Stimulated activated CD4-positive, alpha-beta T cell treated with anti-CD3 and anti-CD28 coated beads, Interleukin-1b, Interleukin-23, amount 100 ng/mL, for 24 hours (primary cell): ENCODE measurements at places on chromosomes 5 and 9.

GRCh38 chr5:154309371-154309745, 118.8 kb downstream of the GALNT10 start:
- DNase-seq: no peak

DNA sequence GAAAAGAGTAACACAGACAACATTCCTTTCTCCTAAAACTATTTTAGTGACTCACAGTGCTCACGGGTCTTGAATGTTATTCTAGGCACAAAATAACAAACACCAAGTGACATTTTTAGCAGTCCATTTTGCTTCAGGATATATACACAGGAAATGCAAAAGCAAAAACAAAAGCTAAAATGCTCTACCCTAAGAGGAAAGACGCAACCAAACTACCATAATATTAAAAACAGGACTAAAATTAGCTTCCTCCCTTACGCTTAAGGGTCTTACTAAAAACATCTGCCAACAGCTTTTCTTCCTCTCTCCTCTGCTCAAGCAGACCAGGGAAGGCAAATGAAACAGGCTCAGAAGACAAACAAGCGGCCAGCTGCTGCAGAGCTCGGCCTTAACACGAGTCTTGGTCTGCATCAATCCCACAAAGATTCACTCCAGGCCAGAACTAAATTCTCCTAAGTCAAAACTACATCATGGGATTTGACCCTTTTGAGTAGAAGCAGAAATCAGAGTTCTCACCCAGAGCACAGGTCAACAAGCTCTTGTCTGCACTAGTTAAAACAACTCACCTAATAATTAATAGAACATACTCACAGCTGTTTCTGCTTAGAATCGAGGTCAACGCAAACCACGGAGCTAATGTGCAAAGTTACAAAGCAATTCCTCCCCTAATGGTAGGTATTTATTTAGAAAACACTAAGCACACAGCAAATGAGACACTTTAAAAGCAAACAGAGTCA, 62.3 kb downstream of the RAPGEF1 start:
- DNase-seq: no peak

GRCh38 chr5:134466241-134467069, 54.8 kb upstream of the CDKN2AIPNL start:
- DNase-seq: peak; percentile 7

DNA sequence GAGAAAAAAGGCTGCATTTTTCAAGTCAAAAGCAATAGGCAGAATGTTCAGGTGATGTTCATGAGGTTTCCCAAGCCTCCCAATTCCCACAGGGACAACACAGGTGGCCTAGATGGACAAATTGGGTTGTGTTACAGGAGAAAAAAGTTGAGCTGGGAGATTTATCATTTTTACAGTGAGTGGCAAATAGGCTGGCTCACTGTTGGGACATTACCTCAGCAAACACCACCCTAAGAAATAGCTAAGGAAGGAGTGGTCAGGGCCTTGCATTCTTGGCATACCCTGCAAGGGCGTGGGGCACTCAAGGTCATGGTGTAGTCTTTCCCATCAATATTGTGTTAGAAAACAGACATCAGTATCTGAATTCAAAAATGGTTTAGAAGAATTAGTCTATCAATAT, 23.3 kb upstream of the CPLANE1 start:
- no peak for DNase-seq

DNA sequence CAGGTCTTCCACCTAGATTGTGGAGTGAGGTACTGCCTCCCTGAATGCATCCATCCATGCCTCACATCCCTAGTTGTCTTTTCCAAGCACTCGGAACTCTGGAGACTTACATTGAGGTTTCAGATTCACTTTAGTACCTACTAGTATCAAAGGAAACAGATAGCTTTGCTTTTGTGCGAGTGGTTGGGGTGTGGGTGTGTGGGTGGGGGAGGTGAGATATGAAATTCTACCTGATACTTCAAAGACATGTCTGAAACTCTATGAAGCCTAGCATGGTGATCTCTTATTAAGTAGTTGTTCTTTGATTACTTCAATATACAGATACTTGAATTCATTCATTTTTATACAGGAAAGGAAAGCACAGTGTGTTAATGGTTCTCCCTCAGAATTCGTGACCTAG, 64.4 kb downstream of the MCCC2 start:
- DNase-seq: peak; percentile 5

DNA sequence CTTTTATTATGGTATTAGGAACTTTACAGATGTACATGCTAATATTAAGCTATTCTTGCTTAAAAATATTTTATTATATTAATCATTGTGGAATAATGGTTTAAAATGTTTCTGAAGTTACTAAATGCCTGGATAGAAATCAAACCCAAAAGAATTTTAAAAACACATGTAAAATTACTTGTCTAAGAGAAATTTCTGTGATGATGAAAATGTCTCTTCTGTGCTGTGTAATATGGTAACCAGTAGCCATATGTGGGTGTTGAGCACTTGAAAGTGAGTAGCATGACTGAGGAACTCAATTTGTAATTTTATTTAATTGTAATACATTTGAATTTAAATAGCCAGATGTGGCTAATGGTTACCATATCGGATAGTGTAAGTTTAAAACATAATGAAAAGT, 66.7 kb upstream of the HSPB3 start:
- no peak for DNase-seq

GRCh38 chr9:121720311-121721057, 69.0 kb downstream of the DAB2IP start:
- DNase-seq: no peak

DNA sequence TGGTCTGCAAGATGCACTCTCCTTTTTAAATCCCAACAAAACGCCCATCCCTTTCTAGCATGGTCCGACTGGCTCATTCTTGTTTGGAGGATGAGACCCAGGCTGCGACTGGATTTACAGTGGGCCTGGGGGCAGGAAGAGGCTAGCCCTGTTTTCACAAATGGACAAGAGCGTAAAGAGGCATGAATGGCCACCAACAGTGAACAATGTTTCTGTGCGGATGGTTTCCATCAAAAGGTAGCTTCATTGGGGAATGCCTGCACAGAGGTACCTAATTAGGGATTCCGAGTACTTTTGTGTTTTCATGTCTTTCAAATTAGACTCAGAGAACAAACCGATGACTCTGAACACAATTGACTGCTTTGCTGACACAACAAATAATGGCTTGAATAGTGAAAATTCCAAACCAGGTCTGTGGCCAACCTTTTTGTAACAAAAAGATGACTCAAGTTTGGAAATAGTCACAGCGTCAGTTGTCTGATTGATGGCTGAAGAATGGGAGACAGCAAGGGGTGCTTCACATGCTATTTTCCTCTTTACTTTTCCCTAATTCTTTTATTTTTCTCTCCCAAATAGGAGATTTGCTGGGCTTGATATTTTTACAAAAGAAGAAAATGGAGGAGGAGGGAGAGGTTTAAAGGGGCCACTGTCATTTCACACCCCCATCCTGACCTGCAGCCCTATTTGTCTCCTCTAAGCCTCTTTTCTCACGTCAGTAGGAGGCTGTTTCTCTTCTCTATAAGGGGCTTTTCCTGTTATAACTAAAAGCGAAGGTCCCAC, 208.1 kb upstream of the S1PR3 start:
- DNase-seq: no peak

DNA sequence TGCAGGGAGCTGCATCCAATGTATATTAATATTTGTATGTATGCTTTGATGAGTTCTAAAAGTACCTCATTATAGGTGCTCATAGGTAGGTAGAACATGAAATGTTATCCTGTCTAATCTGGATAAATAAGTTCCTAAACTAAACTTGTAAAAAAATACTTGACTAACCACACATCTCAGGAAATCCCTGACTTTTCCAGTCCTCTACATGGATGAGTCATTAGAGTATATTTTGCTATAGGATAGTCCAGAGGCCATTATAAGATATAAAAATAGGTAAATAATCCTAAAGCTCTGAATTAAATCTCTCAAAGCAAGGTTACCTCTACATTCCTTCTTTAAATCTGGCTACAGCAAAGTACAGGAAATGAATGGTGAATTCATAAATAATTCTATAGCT, 404.3 kb downstream of the RAB3C start:
- no peak for DNase-seq

- no peak for DNase-seq
These were observed 3.2 kb upstream of the SMAD5 start for GRCh38 chr5:136129445-136129844.

DNA sequence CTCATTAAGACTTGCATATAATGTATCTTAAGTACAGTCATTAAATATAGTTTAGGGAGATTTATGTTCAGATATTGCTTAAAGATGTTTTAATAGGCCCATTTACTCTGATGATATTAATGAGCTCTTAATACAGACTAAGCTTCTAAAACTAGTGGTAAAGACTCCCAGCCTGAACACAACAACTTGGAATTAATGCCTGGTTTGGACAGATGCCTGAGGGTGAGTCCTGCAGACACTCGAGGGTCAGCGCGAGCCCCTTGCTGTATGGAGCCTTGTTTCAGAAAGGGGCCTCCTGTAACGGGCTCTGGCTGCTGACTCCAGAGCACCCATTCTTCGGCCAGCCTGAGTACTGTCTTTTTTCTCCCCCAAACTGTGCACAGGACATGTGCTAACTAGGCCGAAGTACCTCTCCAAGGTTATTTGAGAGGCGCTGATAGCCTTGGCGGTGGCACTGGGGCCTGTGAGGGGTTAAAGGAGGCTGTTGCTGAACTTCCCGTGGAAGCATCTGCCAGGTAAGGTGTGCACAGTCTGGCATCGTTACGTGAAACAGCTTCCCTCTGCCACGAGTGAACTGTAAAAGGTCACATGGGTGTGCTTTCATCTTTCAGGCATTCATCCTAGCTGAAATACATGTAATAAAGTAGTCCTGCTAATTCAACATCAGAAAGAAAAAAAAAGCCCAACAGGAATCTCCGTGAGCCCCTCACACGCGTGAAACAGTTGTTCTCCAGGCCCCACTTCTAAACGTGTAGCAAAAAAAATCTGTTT, 113.4 kb downstream of the MVB12B start:
- DNase-seq: no peak

GRCh38 chr5:16326137-16326536, 139.5 kb downstream of the ZNF622 start:
- no peak for DNase-seq

DNA sequence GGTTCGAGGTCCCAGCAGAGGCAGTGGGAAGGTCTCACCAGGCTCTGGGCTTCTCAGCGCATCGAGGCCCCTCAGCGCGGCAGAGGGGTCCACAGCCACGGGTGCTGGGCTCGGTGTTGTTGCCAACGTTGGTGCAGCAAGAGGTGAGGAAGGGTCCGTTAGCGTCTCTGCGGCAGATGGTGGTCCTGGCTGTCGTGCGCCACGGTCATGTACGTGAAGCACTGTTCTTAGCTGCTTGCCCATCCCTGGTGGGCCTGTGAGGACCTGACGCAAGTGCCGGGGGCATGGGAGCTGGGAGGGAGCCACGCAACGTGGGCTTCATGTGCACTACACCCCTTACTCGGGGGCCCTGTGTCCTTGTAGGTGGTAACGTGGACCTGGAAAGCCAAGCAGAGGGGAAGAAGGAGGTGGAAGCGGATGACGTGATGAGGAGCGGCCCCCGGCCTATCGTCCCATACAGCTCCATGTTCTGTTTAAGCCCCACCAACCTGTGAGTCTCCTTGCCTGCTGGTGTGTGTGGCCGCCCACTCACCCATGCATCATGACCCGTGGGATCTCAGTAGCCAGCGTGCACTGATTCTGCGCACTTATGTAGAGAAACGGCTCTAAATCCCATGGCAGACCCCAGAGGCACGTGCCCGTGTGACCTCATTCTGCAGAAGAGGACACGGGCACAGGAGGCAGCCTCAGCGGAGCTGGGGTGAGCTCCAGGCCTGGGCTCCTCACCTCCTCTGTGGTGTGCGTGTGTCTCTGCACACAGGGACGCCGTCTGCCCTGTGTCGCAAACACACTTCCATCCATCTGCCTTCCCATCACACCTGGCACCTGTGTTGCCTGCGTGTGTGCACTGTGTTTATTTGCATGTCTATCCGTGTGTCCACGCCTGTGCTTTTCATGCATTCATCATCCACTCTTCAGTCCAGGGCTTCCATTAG, 166.1 kb downstream of the CACNA1B start:
- DNase-seq: no peak

DNA sequence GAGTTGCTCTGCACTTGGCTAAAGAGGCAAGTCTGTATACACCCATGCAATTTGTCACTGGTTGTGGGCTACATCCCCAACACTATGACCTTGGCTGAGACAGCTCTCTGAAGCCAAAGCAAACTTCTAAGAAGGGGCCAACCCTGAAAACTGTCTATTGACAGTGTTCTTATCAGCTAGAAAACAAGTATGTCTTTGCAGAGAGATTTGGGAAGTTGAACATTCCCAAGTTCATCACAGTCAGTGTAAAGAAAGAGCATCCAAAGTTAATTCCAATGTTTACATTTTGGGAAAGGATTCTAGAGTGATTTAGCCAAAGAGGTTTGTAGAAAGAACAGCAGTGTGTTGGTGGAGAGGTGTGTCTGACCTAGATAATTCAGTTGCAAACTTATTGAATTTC, 711.1 kb upstream of the CHD1 start:
- no peak for DNase-seq

GRCh38 chr9:91571036-91571435, 147.4 kb upstream of the NFIL3 start:
- no peak for DNase-seq

GRCh38 chr5:73160239-73160671, 12.7 kb upstream of the TMEM174 start:
- peak; percentile 61 for DNase-seq

GRCh38 chr5:174570662-174571061, 153.7 kb upstream of the MSX2 start:
- DNase-seq: no peak

DNA sequence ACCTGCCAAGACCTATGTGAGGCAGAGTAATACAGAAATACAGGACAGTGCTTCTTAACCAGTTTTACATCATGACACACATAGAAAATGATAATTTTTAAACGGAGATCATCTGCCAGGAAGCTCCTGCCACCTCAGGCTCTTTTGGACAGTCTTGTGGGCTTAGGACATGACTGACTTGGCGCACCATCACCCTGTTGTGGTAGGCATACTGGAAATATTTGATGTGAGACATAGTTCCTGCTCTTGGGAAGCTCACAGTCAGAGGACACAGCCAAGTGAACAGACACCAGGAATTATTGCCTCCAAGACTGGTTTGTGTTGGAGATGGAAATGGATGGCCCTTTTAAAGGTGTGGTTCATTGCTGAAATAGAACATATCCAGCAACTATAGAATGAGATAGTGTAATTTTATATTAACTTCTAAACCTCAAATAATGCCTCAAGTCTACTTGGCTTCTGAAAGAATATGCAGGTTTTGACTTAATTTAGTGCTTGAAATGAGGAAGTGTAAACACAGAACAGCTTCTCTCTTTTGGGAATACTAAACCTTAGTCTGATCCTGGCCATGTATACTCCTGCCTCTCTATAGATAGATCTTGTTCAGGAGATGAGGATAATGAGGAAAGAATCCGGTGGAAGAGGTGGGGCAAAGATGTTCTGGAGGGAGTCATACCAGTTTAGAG, 19.7 kb downstream of the CPEB4 start:
- DNase-seq: no peak

DNA sequence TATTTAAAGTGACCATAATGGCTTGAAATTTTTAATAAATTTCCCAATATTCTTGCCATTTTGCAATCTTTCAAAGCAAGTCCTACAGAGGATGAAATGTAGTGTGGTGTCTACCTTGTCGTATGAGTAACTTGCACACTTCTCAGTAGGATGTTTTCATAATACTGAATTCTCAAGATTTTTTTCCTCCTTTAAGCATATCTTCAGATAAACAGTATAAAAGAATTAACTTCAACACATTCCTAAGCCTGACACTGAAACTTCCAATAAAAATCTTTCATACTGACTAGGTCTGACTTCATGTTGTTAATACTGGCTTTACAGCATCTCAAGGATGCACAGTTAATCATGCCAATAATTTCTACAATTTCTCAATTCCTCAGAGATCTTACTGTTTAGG, 62.0 kb downstream of the DROSHA start:
- DNase-seq: no peak

GRCh38 chr5:74127381-74128320, 501.7 kb downstream of the ARHGEF28 start:
- no peak for DNase-seq
